ENCODE measurements at places on chromosomes 1 and 21. TPM values are rescaled to one million over a fixed set of nuclear protein-coding genes. Genes with fewer than 3 reads are reported as not detected.

Gene NEXN
- total RNA-seq, result 1.6 TPM

Gene PHGDH
- total RNA-seq, result 66.9 TPM

Gene ERVH48-1
- not detected for total RNA-seq

Gene ACTL8
- not detected for total RNA-seq

Gene SAMD11
- total RNA-seq, result 3.7 TPM

Gene HTR1D
- total RNA-seq, result not detected

Gene KIF14
- 0.43 TPM for total RNA-seq

DNA sequence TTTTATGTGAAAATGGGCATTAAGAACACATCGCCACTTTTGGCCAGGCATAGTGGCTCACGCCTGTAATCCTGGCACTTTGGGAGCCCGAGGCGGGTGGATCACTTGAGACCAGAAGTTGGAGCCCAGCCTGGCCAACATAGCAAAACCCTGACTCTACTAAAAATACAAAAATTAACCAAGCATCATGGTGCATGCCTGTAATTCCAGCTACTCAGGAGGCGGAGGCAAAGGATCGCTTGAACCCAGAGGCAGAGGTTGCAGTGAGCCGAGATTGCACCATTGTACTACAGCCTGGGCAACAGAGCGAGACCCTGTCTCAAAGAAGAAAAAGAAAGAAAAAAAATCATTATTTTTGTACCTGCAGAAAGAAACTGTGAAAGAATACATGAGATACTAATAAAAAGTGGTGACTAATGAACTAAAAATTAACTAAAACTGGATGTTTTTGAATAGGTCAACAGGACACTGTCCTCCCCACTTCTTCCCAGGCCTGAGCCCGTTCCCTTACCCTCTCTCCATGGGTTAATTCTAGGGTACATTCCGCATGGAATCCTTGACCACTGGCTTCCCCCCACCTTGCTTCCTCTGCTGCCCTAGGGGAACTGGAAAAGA, 8.3 kb upstream of the TINAGL1 start:
- no peak for DNase-seq

DNA sequence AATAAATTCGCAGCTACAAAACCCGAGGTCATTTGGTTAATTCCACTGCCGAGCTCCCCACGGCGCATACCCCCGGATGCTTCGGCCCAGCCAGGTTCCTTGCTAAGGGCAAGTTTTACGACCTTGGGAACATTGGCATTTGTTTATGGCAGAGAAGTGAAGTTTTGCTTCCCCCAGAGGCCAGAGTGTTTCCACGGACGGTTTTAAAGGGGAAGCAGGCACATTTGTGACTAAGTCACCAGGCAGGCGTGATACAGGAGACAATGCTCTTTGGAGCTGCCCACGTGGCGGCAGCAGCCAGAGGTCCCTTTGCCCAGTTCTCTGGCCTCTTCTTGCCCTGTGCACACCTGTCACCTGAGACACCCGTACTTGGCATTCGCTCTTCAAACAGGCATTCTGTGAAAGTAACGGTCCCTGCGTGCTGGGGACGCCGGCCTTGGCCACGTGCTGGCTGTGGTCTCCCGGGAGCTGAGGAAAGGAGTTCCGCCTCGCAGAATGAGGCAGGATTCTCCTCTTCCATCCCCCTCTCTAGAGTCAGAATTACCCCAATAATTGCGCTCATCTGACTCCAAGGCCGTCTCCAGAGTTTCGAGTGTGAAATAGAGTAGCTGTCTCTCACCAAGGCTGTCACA, 138.3 kb downstream of the PRDM16 start:
- no peak for DNase-seq

DNA sequence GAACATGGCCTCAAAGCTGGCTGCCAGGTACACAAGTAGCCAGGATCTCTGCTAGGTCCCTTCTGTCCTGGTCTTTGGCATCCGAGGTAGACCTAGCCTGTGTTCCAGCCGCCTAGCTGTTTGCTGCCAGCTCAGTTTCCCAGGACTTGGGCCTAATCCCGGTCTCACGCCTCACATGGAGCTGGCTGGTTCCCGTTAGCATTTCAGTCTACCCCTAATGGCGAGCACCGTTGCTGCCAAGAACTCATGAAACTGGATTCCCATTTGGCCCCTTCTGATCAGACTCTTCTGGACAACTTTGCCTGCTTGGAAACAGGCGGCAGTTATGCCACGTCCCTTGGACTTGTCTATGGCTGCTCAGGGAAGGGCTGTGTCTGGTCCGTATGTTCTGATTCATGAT, 26.2 kb upstream of the HHAT start:
- DNase-seq, result no peak

DNA sequence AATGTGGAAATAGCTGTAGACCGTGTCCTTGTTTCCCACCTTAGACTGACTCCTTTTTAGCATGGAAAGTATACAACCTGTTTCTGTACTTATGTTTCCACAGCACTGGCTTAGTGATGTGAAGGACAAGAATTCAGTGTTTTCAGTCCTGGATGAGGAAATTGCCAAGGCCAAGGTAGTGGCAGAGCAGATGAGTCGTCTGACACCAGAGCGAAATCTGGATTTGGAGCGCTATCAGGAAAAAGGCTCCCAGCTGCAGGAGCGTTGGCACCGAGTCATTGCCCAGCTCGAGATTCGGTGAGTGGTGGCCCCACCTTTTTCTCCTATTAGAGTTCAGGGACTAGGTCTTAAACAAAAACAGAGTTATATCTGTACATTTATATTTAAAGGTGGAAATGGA, 112.6 kb downstream of the MACF1 start:
- no peak for DNase-seq

- DNase-seq, result peak; percentile 18
These were observed 26.0 kb upstream of the PLEKHG5 start for GRCh38 chr1:6517435-6517851.

- no peak for DNase-seq
These were observed 155.7 kb downstream of the TNFSF18 start for GRCh38 chr1:172895050-172895460.
